ENCODE measurements at places on chromosomes 7 and 10.

- peak; percentile 65 for DNase-seq
Measured at GRCh38 chr10:22605168-22605567, 109.2 kb downstream of the PIP4K2A start.

GRCh38 chr7:156935250-156935649, 14.3 kb upstream of the NOM1 start:
- no peak for DNase-seq

GRCh38 chr7:11847336-11847735, 15.3 kb upstream of the THSD7A start:
- no peak for DNase-seq

- no peak for DNase-seq
Measured at GRCh38 chr7:77370606-77371005, 45.5 kb downstream of the GSAP start.

DNA sequence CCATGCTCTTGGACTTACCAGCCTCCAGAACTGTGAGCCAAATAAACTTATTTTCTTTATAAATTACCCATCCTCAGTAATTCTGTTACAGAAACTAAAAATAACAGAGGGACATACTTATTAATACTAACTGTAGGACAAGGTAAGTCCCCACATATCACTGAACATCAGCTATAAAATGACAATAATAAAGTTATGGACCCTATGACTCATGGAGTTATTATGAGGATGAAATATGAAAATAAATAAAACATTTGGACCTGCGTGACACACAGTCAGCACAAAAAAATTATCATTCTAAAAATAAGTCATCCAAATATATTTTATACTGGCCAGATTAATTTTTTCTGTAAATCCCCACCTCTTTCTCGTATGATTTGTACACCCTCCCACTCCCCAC, 34.9 kb upstream of the ELAPOR2 start:
- no peak for DNase-seq

Measured in SIG-M5 (cell line).